ENCODE measurements at places on chromosomes 12 and 14. TPM values are rescaled to one million over a fixed set of nuclear protein-coding genes. Genes with fewer than 3 reads are reported as not detected.

Gene GPR135
- total RNA-seq, result 2.2 TPM

Gene REM2
- total RNA-seq, result not detected

Gene SLC8B1
- total RNA-seq, result 9.2 TPM

Gene CLEC4D
- total RNA-seq, result not detected

Gene PLA2G1B
- total RNA-seq, result not detected

Gene E2F7
- total RNA-seq, result 0.27 TPM

Gene CS
- total RNA-seq, result 780 TPM

- no peaks in the 10 kb centered on the region for H3K27me3 ChIP-seq
- H3K27ac ChIP-seq, result peak overlapping the region; percentile 62
- no peaks in the 10 kb centered on the region for H3K36me3 ChIP-seq
- no peak overlapping the region for H3K4me3 ChIP-seq
- H3K4me1 ChIP-seq, result peaks cover 29% of the 10 kb centered on the region
Observed at GRCh38 chr14:75335571-75335970, 56.9 kb downstream of the FOS start.

DNA sequence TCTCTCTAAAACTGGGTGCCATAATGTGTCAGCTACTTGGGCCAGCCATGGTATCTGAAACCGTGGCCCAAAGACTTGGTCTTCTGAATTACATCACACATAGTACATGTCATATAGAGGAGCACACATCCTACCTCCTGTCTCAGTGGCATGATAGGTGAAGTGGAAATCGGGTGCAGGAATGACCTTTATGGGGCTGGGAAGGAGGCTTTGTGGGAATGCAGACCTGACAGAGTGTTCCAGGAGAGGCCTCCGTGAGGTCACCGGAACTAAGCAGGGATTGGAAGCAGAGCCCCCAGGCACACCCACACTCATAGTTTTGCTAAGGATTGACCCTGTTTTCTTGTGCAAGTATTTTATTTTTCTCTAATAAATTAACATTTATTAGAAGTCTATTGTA lies 82.6 kb downstream of the NTF3 start:
- H3K4me1 ChIP-seq, result peaks cover 23% of the 10 kb centered on the region
- H3K4me3 ChIP-seq, result no peak overlapping the region
- DNase-seq, result no peak

DNA sequence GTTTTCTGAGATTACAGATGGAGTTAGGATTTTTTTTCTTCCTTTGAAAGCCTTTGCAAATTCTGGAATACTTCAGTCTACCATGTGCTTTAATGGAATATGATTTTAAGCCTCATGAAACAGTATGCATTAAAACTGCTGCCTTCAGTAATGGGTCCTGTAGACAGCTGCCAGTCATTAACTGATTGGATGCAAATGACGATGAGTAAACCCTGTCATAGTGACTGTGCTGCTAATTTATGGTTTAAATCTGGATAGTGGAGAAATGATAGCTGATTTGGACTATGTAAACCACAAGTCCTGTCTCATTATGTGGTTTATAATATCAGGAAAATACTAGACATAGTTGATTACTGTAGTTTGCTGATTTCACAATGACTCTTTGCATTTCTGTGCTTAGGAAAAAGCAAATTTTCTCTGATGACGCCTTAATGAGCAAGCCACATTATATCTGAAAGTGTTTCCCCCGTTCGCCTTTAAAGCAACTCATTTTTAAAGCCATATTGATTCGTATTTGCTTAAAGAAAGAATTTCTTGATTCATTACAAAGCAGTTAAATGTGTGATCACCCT lies 217.6 kb downstream of the TMTC2 start:
- no peak overlapping the region for H3K4me3 ChIP-seq
- H3K27ac ChIP-seq, result no peak overlapping the region
- H3K36me3 ChIP-seq, result no peaks in the 10 kb centered on the region
- H3K27me3 ChIP-seq, result no peaks in the 10 kb centered on the region

DNA sequence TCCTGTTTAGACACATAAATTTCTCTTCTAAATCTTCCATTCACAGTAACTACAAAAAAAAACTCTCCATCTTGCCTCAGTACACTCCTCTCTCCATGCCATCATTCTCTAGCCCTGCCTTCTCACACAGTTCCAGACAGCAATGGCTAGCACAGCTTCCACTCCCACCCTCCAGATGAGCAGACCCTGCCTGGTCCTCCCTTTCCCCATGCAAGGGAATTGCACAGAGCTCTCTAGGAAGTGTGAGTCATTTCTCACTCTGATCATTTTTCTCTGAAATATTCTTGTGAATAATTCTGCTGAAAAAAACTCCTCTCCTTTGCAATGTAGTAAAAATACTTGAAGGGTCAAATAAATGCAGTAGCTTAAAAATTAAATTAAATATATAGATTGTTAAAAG lies 170.6 kb downstream of the BMP4 start:
- H3K27me3 ChIP-seq, result no peaks in the 10 kb centered on the region
- no peaks in the 10 kb centered on the region for H3K4me1 ChIP-seq
- H3K4me3 ChIP-seq, result no peak overlapping the region
- DNase-seq, result no peak
- H3K27ac ChIP-seq, result no peak overlapping the region
- no peaks in the 10 kb centered on the region for H3K36me3 ChIP-seq

DNA sequence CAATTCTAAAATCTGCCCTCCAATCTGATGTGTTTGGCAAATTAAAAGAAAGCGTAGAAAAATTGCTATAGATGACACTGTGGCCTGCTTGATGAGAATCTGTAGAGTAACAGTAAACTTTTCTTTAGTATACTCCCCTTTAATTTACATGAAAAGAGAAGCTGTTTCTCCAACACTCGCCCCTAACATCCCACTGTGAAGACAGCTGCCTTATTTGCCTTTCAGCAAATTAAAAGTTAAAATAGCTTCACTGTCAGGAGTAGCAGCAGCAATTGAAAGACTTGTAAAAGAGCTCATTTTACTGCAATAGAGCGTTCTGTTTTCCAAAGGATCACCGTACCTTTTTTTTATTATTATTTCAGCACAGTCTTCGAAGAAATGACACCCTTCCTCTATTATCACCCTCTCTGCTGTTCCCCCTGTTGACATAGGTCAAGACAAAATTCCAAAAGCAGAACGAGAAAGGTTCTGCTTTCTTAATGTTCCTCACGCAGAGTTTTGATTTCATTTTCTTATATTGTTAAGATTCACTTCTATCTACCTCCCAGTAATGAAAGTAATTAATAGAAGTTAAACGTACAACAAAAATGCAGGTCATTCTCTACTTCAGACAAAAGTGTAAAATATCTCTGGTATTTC lies 153.5 kb upstream of the USP15 start:
- no peak overlapping the region for H3K27ac ChIP-seq
- H3K4me3 ChIP-seq, result no peak overlapping the region
- DNase-seq, result no peak
- H3K36me3 ChIP-seq, result no peaks in the 10 kb centered on the region

DNA sequence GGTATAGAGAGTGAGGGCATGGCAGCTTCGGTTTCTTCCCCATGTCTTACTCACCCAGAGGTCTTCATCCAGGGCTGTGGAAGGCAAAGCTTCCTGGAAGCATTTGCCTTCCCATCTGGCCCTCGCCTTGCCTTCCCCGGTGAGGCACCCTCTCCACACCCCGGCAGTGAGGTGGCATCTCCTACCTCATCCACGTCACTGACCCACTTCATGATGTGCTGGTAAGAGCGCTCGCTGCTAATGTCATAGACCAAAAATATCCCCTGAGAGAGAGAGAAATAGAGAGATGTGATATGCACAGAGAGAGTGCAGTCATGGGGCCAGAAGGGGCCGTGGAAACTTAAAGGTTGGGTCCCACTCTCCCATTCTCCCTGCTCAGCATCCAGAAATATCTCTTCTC lies 8.3 kb upstream of the GPX2 start:
- H3K27me3 ChIP-seq, result no peaks in the 10 kb centered on the region
- peak; percentile 69 for DNase-seq
- H3K4me3 ChIP-seq, result peak overlapping the region; percentile 49
- peak overlapping the region; percentile 91 for H3K27ac ChIP-seq

- DNase-seq, result no peak
- no peaks in the 10 kb centered on the region for H3K36me3 ChIP-seq
- no peak overlapping the region for H3K4me3 ChIP-seq
- no peaks in the 10 kb centered on the region for H3K27me3 ChIP-seq
- no peak overlapping the region for H3K27ac ChIP-seq
Observed at GRCh38 chr14:28297559-28297958, 469.0 kb upstream of the FOXG1 start.

DNA sequence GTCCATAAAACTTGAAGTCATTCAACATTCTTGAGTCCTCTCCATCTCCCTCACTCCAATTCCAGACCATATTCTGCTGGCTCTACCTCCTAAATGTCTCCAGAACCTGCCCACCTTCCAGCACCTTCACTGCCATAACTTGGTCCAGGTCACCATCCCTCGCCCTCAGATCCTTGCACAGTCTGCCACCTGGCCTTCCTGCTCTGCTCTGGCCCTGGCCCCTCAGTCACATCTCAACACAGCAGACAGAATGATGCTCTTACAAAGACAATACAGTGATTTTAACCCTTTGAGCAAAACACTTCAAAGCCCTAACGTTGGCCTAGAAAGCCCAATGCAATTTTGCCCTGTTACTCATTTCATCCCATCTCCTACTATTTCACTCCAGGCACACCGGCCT lies 81.8 kb upstream of the PDZRN4 start:
- no peaks in the 10 kb centered on the region for H3K36me3 ChIP-seq
- no peaks in the 10 kb centered on the region for H3K27me3 ChIP-seq
- H3K4me3 ChIP-seq, result no peak overlapping the region
- DNase-seq, result no peak
- no peak overlapping the region for H3K27ac ChIP-seq

All from left ventricle myocardium inferior (tissue), 1 donor.